ENCODE measurements at places on chromosomes 3 and 15.

GRCh38 chr3:13887495-13888300 lies 7.8 kb upstream of the WNT7A start:
- no peak for DNase-seq

- DNase-seq, result no peak
These were observed 36.0 kb downstream of the ADAMTS9 start for GRCh38 chr3:64651741-64652241.

- DNase-seq, result no peak
These were observed 1.0 kb upstream of the CCR5 start for GRCh38 chr3:46369675-46370132.

- DNase-seq, result no peak
These were observed 222.8 kb downstream of the FOXP1 start for GRCh38 chr3:71360764-71361163.

GRCh38 chr15:31128919-31129768 lies 27.6 kb upstream of the TRPM1 start:
- DNase-seq, result peak; percentile 51

GRCh38 chr3:149581248-149581647 lies 76.6 kb downstream of the WWTR1 start:
- DNase-seq, result no peak

GRCh38 chr3:53079147-53079546 lies 33.3 kb upstream of the SFMBT1 start:
- DNase-seq, result no peak

- no peak for DNase-seq
These were observed 20.5 kb downstream of the CYP8B1 start for GRCh38 chr3:42855219-42855546.

DNA sequence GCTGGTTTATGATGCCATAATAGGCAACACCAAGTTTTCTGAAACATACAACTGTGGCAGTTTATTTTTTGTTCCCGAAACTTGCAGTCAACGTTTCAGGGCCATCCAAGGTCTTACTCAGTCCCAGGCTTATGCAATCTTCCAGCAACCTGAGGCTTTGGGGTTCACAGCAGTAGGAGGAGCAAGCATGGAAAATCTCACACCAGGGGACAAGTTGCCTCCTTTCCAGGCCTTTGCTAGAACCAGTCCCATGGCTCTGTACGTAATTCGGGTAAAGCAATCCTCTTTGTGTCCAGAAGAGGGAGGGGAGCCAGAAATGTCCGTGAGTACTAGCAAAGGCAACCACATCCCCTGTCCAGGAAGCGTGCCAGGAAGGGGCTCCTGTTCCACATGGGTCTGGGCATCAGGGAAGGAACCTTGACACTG lies 4.7 kb upstream of the FAM240A start:
- peak; percentile 17 for DNase-seq

- no peak for DNase-seq
These were observed 9.2 kb downstream of the ALCAM start for GRCh38 chr3:105375750-105376511.

GRCh38 chr3:38565339-38566214 lies 69.4 kb downstream of the EXOG start:
- DNase-seq, result no peak

GRCh38 chr3:197685546-197685945 lies 51.2 kb downstream of the RUBCN start:
- no peak for DNase-seq

- no peak for DNase-seq
These were observed 60.5 kb downstream of the RAB7A start for GRCh38 chr3:128786434-128787020.

- DNase-seq, result no peak
These were observed 88.7 kb upstream of the POMGNT2 start for GRCh38 chr3:43194490-43195114.
